ENCODE measurements at places on chromosomes 4 and X.
A peak's percentile ranks its signal among the peaks of the same experiment; 100 is the strongest.

GRCh38 chr4:120922381-120923206 lies at the start of gene PRDM5:
TSS of gene PRDM5 (minus strand) at chr4:120922726. CDS start at chr4:120922608, 118 bp downstream.
- no peak for DNase-seq

DNA sequence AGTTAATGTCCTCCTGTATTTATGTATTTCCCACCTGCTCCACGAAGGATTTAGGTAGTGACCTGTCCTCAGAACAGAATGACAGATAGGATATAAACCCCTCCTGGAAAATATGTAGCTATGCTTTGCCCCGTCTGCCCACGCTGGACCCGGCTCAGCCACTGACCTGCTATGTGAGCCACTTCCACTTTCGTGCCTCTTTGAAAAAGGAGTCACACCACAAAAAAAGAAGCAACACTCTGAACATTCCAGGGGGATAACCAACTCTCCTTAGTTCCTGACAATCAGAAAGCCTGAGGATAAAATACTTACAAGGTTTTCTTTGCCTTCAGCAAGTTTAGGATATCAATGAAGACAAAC lies 11.1 kb downstream of the ACSL1 start:
- no peak for DNase-seq

DNA sequence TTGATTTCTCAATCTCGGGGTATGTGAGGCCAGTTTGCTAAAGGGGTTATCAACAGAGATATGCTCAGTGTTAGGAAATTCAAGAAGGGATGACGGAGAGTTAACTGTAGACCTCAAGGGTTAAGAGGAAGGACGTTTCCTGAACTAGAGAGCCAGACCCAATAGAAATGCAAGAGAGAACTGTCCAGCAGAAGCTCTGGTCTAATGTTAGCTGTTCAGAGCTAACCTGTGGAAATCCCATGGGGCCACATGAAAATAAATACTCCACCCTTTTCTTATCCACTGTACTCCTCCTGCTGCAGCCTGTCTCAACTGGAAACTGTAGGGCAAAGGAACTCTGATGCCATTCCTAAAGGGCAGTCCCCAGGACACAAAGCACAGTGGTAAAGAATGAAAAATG lies 274.3 kb downstream of the DMD start:
- no peak for DNase-seq

DNA sequence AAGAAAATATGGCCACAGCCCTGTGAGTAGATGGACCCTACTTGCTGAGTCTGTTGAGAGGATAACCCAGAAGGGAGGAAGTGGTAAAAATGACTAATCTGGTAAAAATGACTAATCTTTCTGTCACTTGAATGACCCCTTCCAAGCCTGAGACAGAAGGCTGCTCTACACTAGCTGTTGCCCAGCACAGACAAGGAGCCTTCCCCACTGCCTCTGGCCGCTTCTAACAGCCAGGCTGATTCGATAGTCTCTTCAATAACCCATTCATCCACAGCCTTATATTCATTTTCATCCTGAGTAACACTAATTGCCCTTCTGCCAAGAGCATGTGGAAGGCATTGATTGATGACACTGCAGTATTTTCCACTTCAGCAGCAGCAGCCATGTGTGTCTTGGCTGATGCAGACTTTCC lies 18.4 kb downstream of the MAGEB17 start:
- DNase-seq: peak; percentile 3

DNA sequence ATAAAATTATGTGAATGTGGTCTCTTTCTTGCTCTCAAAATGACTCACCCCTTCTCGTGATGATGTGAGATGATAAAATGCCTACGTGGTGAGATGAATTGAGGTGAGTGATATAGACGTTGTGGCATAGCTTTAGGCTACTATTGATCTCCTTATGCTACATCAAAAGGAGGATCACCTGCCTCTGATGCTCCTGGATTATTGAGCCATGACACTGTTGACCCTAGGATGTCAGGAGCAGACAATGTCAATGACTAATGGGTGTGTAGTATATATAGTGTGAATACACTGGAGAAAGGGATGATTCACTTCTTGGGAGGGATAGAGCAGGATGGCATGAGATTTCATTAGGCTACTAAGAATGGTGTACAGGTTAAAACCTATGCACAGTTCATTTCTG lies 210.7 kb upstream of the PRPS2 start:
- DNase-seq: no peak

DNA sequence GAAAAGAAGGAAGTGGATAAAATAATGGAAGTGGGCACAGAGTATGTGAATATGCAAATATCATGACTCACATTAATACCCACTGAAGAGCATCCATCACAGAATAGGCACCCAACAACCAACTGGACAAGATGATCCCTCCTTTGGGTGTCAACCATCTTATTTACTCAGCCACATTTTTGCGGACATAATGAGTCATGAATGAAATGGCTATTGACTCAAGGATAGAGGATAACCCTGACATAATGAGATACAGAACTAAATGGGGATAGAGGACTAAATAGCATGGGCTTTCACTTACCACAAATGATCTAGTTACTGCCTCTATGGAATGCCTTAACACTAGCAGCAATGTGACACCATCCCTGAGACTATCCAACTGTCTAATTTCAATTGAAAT lies 224.7 kb downstream of the ANTXR2 start:
- no peak for DNase-seq

- no peak for DNase-seq
Measured at GRCh38 chrX:110418316-110419235, 59.9 kb downstream of the RTL9 start.

GRCh38 chr4:80465238-80465637 lies 129.7 kb downstream of the CFAP299 start:
- no peak for DNase-seq

- peak; percentile 17 for DNase-seq
Measured at GRCh38 chr4:119550857-119551532, 77.6 kb downstream of the PDE5A start.

GRCh38 chr4:186170966-186171365 lies 20.4 kb upstream of the CYP4V2 start:
- no peak for DNase-seq

DNA sequence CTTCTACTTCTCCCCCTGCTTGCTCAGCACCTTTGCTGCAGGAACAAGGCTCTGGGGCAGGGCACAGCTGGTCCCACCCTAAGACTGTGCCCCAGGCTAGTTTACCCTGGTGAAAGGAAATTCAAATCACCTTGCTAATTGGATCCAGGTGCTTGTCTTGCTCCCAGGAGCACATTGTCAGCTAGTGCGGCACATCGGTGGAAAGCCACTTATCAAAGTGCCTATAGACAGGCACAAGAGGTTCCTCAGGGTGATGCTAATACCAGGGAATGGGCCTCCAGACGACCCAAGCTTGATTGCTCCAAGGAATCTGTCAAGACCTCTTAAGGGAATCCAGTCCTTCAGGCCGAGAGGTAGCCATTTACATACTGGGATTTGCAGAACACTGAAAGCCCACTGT lies 64.5 kb upstream of the PRPS1 start:
- DNase-seq: no peak

DNA sequence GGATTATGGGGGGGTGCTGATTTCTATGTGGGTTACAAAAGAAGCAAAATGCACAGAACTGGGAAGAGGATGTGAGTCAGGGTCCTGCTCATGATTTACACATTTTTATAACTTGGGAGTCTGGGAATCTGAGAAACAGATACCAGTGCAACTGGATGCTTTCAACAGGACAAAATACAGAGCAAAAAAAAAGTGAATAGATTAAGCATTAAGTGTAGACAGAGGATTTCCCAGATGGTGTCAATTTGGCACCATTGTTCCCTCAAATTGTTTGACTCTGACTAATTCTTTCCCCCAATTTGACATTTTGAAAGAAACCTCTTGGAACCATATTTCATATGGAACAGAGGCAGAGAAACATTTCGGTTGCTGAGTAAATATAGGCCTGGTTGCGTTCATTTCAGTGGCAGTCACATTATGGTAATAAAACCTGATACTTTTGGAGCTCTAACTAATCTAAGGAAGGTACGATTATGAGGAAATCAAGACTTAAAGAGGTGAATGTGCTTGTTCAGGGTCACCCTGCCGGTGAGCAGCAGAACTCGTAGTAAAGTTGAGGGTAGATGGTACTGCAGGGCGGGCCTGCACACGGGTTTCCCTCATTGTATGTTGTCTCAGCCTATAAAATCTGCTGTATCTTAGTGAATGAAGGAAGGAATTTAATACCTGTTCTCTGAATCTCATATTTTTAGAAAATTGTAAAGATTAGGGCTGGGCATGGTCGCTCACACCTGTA lies 18.7 kb upstream of the CDKL5 start:
- DNase-seq: no peak

GRCh38 chr4:140924761-140925392 lies 168.7 kb upstream of the TBC1D9 start:
- DNase-seq: no peak

DNA sequence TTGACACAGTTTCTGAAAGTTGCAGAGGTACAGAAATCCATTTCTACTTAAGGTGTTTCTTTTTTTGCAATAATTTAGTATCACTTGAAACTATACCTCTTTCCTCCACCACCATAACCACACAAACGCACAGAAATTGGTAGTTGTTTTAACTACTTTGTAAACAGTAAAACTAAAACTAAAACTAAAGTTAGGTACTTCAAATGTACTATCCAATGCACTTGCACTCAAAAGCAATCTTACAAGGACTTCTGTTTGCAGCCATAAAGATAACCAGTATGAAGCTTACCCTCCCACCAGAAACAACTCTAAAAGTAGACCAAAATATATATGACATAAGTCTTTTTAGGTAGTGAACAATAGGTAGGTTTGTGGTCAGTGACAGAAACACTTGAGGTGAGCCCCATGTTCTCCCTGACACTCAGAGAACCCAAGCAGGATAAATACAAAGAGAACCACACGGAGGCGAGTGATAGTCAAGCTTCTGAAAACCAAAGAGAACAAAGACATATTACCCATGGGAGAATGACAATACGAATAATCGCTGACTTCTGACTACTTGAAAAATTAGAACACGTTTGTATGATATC lies 72.2 kb upstream of the VBP1 start:
- no peak for DNase-seq

GRCh38 chrX:44891642-44892041 lies 18.7 kb downstream of the KDM6A start:
- no peak for DNase-seq

DNA sequence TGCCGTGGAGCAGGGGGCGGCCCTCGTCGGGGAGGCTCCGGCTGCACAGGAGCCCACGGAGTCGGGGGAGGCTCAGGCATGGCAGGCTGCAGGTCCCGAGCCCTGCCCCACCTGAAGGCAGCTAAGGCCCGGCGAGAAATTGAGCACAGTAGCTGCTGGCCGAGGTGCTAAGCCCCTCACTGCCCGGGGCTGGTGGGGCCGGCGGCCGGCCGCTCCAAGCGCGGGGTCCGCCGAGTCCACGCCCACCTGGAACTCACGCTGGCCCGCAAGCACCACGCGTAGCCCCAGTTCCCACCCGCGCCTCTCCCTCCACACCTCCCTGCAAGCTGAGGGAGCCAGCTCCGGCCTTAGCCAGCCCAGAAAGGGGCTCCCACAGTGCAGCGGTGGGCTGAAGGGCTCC lies 589.4 kb downstream of the PPP4R3C start:
- no peak for DNase-seq

GRCh38 chr4:10018818-10019461 lies 2.4 kb downstream of the SLC2A9 start:
- peak; percentile 63 for DNase-seq

GRCh38 chrX:74924449-74925224 lies 615 bp downstream of the NEXMIF start:
- no peak for DNase-seq

- DNase-seq: no peak
Measured at GRCh38 chr4:151174784-151175183, 75.4 kb downstream of the RPS3A start.

GRCh38 chrX:34790026-34790425 lies 132.9 kb upstream of the TMEM47 start:
- DNase-seq: no peak

- DNase-seq: peak; percentile 77
Measured at GRCh38 chr4:119286377-119287002, 35.4 kb downstream of the FABP2 start.

DNA sequence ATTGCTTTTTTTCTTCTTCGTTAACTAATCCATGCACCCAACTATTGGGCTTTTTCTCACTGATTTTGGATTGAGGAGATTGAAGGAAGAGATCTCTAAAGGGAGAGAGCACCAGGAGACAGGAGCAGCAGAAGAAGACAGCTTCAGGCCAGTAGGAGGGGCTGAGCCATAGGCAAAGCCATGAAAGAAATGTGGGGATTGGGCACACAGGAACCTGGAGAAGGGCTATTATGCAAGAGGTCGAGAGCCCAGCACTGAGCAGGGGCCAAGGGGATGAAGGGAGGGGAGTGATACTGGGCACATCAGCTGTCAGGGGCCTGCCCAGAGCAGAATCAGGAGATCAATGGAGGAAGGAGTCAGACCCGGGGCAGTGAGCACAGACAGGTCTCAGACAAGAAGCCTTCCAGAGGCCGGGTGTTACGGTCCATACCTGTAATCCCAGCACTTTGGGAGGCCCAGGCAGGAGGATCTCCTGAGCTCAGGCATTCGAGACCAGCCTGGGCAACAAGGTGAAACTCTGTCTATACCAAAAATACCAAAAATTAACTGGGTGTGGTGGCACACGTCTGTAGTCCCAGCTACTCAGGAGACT lies 140.9 kb downstream of the BCOR start:
- DNase-seq: no peak

DNA sequence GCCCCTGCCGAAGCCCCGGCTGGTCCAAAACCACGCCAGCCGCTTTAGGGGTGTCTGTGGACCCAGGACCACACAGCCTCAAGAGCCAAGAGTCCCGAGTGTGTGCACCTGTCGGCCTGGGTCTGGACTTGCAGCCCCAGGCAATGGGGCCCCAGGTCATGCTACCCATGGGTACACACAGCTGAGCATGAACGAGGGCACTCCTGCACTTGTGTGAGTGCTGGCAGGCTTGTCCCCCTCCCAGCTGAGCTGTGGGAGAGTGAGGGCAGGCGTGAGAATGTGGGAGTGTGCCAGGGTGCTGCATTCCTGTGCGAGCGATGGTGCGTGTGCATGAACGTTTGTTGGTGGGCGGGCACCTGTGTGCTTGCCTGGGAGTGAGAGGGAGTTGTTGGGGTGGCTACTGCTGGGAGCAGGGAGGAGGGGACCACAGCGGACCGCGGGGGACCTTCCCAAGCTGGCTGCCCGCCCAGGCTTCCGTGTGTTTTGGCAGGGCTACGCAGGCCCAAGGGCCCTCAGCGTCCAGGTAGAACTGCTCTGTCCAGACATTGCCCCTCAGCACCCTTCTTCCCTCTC lies 30.8 kb downstream of the BLOC1S4 start:
- no peak for DNase-seq

DNA sequence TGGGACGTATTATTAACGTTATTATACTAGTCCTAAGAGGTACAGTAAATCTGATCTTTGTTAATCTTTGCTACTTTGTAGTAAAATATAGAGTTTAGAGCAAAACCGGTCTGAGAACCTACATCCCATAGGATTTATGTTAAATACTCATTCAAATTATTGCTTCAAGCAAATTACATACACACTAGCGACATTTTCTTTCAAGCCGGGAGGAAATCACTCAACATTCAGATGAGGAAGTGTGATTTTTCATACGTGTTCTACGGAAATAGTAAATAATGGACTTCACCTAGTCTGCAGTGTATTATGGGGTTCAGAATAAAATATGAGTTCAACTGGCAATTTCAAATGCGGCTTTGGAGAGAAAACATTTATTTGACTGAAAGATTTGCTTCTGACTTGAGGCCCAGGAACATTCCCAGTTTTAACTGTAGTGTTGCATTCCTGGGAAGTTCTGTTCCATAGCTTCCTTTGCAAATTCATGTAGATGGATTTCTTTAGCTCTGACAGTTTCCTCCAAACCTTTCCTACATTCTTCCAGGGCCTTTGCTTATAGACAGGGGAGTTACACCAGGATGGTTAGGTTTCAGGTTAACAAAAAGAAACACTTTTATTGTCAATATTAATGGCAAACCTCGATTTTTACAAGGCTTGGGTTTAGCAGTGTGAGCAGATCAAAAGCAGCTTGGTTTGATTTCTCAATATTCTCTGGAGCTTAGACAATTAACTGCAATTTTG lies 5.3 kb upstream of the HAND2 start:
- DNase-seq: no peak
